ENCODE measurements at places on chromosomes 7 and 10.
A peak's percentile ranks its signal among the peaks of the same experiment; 100 is the strongest.

- DNase-seq = no peak
Measured at GRCh38 chr7:128112018-128112780, 81.0 kb upstream of the LRRC4 start.

DNA sequence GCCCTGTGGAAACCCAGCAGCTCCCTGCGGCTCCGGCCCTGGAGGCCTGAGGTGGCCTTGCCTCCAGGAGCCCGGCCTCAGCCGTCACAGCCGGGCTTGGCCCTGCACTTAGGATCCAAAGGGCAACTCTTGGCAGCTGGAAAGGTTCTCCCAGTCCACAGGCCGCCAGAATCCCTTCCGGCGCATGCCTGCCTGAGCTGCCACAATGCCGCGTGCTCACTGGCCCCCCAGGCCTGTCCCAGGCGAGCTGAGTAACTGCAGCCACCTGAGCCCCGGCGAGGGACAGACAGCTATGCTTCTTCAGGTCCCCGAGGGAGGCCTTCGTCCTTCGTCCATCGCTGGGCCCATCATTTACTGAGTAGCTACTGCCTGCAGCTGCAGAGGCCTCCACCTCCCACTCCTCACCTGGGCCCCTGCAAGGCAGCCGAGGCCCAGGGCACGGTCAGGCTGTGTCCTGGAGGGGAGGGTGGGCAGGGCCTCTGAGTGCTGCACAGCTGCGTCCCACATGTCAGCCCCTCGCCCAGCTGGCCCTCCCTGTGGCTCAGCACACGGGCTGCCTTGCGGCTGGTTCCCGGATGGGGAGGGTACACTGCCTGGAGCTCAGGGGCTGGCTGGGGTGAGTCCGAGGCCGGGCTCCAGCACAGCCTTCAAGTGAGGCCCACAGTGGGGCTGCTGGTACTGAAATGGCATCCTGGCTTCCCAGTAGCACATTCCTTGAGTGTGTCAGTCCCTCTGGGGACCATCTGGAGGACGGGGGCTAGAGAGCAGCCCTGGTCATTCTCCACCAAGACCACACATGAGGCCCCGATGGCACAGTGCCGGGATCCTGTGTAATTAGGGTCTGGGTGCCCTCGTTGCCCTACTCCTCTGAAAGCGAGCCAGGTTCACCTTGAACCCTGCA is 172.5 kb downstream of the ELFN1 start:
- peak; percentile 75 for DNase-seq

DNA sequence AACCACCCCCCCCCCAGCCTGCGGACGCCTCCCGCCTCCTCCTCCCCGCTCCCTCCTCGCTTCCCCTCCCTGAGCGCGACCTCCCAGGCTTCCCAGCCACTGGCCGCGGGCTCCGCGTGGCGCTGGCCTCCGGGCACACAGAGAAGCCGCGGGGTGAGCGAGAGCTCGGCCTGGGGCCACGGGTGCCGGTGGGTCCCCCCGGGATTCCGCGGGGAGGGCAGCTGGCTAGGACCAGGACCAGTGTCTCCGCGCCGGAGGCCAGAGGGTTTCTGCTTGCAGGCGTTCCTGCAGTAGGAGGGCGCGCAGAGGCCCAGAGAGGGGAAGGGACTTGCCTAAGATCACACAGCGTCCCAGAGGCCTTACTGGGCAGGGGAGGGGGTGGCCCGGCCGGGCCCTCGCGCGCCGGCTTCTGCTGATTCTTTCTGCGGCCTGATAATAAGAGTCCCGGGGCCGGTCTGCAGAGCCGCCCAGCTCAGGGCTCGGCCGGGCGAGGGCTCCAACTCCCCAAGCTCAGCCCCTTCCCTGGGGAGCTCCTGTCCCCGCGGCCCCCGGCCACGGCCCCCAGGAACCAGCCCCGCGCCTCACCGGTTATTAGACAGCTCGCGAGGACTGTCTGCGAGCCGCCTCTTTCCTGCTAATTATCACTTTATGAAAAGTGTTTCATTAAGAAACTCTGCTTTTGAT is 10.1 kb downstream of the UNCX start:
- DNase-seq = no peak

GRCh38 chr7:95716357-95717122 is 55.8 kb upstream of the DYNC1I1 start:
- DNase-seq = no peak

GRCh38 chr10:31586723-31587638 is 268.0 kb downstream of the ZEB1 start:
- DNase-seq = no peak

DNA sequence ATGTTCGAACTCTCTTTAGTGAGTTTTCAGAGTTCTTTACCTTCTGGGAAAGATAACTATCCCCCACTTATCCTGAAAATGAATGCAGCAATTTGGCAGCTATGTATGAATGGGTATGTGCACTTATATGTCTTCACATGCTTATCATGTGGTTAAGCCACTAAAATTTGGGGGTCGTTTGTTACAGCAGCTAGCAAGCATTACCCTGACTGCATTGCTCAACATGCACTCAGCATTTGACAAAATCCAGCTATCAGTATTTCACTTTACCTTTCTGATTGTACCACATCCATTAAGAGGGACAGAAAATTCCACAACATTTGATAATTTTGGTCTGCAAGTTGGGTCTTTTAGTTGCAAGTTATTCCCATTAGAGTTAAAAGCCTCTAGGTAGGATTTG is 9.7 kb downstream of the CUZD1 start:
- no peak for DNase-seq

- no peak for DNase-seq
Measured at GRCh38 chr7:131077735-131078134, 249.9 kb upstream of the MKLN1 start.

DNA sequence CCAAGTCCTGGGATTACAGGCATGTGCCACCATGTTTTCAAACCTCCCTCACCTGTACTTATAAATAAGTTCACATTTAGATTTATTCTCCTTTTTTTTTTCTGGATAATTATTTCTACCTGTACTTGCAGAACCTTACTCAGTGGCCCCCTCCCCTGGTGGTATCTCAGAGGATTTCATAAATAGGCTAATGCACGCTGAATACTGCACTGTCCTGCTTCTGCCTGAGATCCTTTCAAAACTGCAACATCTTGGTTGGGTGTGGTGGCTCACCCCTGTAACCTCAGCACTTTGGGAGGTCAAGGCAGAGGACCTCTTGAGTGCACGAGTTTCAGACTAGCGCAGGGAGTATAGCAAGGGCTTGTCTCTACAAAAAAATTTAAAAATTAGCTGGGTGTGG is 4.6 kb upstream of the BLVRA start:
- no peak for DNase-seq

- peak; percentile 75 for DNase-seq
Measured at GRCh38 chr7:142412551-142413193, 154.8 kb upstream of the PRSS58 start.

- no peak for DNase-seq
Measured at GRCh38 chr10:91977491-91977890, 53.9 kb downstream of the BTAF1 start.

- no peak for DNase-seq
Measured at GRCh38 chr7:43588477-43589132, 5.7 kb downstream of the STK17A start.

GRCh38 chr7:147296986-147297385 is 1180.4 kb downstream of the CNTNAP2 start:
- DNase-seq = no peak

DNA sequence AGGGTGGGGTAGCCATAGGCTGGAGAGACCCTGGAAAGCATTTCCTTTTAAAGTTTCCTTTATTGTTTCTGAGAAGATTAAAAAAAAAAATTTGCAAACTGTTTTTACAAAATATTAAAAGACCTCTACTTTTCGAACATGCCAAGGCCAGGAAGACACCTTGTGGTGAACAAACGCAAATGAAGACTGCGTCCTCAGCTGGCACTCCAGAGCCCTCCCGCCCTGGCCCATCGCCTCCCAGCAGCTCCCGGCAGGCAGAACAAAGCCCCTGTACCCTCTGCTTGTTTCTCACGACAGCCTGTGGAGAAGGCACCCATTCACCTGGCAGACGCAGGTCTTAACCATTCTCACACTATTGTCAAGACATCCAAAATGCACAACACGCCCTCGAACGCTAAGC is 56.4 kb downstream of the ESYT2 start:
- no peak for DNase-seq

- peak; percentile 58 for DNase-seq
Measured at GRCh38 chr10:30435073-30435422, 1.1 kb downstream of the MAP3K8 start.

GRCh38 chr10:27643301-27643700 is 102.3 kb downstream of the MKX start:
- no peak for DNase-seq

DNA sequence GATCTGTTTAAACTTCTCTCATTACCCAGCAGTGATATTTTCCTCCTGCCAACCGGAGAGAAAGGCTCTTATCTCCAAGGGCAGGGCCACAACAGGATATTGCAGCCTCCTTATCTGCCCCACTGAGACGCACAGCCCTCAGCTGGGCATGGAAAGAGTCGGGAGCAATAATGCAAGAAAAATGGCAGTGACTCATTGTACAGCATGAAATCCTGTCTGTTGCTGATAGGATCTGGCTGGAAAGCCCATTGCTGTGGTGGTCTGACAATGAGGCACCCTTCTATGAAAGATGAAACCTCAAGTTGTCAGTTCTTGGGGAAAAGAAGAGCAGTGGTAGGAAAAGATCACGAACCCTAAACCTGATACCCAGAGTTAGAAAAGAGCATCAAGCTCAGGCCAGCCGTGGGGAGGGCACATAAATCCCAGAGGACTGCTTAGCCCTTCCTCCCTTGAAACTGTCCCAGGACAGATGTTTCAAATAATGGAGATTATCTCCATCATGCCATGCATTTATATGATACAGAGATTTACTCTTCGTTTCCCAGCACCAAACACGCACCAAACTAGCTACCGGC is 47.0 kb upstream of the FIGNL1 start:
- peak; percentile 21 for DNase-seq

DNA sequence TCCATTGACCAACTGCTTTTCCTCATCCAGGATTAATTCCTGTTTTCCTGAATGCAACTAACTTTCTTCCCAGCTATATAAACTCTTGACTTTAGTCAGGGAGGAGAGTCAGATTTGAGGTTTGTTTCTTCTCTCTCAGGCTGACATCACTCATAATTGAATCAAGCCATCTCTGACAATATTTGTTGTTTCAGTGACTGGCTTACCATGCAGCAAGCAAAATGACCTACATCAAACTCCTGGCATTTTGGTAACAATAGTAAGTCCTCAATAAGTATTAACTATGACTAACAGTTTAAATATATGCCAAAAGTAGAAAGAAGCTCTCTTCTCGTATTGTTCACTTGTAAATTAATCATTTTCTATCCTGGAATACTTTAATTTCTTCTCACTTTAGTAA is 625.7 kb upstream of the KCND2 start:
- peak; percentile 55 for DNase-seq

GRCh38 chr7:129169686-129170440 is 18.6 kb upstream of the SMO start:
- no peak for DNase-seq

- no peak for DNase-seq
Measured at GRCh38 chr7:100728196-100728595, 5.2 kb upstream of the ZAN start.

DNA sequence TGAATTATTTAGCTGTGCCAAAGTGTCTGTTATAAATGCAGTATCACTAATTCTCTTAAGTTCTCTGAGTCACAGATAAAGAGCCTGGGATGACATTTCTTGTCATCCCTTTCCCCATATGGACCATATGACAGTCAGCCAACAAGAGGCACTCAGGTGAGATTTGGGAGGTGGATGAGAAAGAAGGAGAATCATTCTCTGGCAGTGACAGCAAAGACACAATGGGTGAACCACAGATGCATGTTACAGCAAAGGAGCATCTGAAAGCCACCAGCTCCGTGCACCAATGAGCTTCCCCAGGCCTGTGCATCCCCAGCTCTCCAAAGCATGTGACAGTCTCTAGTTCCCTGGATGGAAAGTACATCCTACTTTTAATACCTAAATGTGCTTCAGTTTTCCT is 10.8 kb downstream of the GIMAP6 start:
- DNase-seq = no peak

DNA sequence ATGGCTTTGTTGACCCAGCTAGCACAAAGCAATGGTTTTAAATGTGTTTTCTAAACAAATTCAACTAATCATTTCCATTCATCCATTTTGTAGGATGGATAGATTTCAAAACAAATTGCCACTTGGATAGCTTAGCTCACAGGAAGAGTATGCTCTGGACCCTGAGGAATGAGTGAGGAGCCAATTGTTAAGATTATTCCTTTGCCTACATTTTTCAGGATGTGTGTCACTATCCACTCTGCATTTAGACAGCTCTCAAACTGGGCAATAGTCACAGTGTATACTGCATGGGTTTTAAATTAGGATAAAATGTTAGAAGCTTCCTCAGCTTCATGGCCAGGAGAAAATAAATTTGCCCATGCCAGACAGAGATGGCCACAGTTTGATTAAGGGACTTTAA is 605.6 kb upstream of the TEX47 start:
- DNase-seq = peak; percentile 69

GRCh38 chr10:99656199-99657064 is 2.9 kb upstream of the ENTPD7 start:
- no peak for DNase-seq

DNA sequence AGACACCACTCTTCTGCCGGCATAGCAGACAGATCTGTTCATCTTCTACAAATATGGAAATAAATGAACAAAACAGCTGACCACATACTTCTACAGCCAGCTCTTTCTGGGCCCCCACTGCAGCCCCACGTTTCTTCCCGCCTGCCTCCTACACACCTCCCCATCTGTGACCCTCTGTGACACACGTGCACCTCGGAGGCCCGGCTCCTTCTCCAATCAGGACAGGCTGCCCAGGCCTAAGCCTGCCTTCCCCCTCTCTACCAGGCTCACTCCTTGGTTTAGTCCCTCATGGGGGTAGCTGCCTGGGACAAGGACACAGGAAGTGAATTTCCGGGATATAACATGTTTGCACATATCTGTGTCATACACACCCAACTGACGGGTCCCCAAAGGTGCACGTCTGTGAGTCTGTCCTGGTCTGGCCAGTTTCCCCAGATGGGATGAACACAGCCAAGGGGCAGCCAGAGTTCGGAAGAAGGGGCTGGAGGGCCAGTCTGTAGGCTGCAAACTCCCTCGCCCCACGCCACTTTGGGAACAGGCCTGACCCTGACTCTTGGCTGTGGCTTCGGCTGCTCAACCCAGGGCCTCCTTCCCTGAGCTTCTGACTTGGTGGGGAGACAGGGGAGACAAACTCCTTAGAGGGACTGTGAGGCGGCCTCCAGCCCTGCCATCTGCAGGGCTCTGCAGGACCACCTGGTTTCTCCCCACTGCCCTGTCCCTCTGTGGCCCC is 30.3 kb downstream of the PITRM1 start:
- DNase-seq = peak; percentile 32
